Nasal cavity respiratory epithelium epithelial cell of viscerocranial mucosa (primary cell): ENCODE measurements at places on chromosomes 11 and 22. TPM values are rescaled to one million over a fixed set of nuclear protein-coding genes. Genes with fewer than 3 reads are reported as not detected.

Gene OR52A1
- not detected in 2 replicates for total RNA-seq

Gene FADS1
- 45.5 and 45.8 TPM in 2 replicates for total RNA-seq

Gene PRR33
- total RNA-seq, result not detected in 2 replicates

Gene KCNK4
- not detected in 2 replicates for total RNA-seq

Gene CD3E
- 0.07 TPM in 1 of 2 replicates, not detected in the other for total RNA-seq
